ENCODE measurements at places on chromosomes 13 and 19.

DNA sequence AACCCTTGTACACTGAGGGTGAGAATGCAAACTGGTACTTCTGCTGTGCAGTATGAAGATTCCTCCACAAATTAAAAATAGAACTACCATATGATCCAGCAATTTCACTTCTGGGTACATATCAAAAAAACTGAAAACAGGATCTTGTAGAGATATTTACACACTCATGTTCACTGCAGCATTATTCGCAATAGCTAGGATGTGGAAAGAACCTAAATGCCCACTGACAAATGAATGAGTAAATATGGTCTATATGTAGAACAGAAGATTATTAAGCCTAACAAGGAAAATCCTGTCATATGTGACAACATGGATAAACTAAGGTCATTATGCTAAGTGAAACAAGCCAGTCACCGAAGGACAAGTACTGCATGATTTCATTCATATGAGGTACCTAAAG lies 304.7 kb downstream of the ENOX1 start:
- DNase-seq, result no peak

GRCh38 chr19:575527-576506 lies 3.4 kb downstream of the BSG start:
- peak; percentile 45 for DNase-seq

GRCh38 chr13:99332456-99332855 lies 25.3 kb upstream of the GPR183 start:
- DNase-seq, result no peak

DNA sequence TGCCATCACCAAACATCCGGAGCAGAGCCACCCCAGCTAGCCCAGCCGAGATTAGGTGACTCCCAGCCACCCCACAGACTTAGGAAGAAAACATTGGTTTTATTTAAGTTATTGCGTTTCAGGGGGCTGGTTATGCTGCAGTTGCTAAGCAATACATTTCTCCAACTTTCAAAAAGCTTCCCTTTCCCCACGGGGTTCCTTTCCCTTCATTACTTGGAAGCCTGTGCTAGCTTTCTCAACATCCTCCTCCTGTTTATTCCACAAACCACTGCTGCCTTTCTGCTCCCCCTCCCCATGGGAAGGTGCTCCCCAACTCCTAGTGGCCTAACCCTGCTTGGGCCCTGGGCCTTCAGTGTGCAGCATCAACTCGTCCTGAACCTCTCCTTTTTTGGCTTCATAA lies 52.6 kb downstream of the CDADC1 start:
- no peak for DNase-seq

DNA sequence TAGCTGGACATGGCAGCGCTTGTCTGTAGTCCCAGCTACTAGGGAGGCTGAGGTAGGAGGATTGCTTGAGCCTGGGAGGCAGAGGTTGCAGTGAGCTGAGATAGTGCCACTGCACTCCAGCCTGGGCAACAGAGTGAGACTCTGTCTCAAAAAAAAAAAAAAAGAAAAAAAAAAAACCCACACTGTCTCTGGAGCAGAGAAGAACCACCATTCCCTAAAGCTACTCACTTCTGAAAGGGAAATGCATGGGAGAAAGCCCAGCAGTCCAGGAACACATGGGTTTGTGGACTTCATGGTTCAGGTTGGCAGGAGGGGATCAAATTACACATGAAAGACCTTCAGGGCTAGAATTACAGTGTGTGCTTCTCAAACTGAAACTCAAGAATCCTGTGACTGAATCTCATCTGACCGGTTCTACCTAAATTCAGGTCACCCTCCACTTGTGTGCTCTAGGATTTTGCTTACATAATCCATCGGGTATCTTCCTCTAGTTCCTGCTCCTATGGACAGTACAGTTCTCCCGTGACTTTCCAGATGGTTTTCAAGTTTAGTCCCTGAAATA lies 30.2 kb upstream of the CPB2 start:
- no peak for DNase-seq

DNA sequence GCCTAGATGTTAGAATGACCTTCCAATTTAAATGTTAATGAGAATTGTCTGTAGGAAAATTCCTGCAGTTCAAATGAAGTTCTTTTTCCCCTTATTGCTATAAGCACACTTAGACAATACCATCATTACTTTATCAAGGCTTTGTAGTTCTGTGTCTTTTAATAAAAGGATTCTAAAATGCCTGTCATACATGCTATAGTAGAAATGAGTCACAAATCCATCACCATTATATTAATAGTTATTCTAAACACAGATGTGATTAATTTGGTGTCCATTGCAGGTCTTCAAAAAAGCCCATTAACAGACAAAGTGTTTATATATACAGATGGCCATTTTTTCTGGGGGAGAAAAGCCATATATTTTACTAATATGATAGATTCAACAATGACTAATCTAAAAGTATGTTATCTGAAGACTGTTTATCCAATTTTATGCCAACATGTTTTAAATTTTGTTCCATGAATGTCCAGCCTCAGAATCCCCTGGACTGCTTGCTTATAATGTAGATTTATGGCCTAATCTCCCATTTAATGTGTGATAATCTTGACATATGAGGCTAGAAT lies 1678.3 kb upstream of the PCDH20 start:
- DNase-seq, result no peak

DNA sequence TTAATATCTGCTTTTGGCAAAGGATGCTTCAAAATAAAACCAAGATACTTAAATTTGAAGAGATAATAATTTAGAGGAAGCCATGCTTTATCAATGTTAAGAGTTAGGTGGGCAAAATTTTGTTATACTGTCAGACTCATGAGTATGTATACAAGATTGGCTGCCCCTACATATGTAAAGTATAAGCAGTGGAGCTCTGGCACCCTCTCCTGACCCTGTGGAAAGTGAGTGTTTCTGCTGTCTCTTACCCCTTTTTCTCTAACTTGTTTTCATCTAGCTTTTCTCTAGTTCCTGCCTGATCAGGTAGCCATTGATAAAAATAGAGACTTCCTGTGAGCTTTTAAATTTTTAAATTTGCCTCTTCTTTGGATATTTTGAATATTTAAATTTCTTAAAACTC lies 710.9 kb upstream of the SPRY2 start:
- no peak for DNase-seq

GRCh38 chr19:5339950-5340636 lies 519 bp downstream of the PTPRS start:
- DNase-seq, result no peak

- DNase-seq, result no peak
Observed at GRCh38 chr19:50280074-50280473, 49.1 kb downstream of the KCNC3 start.

GRCh38 chr19:12782174-12782423 lies 6.7 kb upstream of the HOOK2 start:
- no peak for DNase-seq

DNA sequence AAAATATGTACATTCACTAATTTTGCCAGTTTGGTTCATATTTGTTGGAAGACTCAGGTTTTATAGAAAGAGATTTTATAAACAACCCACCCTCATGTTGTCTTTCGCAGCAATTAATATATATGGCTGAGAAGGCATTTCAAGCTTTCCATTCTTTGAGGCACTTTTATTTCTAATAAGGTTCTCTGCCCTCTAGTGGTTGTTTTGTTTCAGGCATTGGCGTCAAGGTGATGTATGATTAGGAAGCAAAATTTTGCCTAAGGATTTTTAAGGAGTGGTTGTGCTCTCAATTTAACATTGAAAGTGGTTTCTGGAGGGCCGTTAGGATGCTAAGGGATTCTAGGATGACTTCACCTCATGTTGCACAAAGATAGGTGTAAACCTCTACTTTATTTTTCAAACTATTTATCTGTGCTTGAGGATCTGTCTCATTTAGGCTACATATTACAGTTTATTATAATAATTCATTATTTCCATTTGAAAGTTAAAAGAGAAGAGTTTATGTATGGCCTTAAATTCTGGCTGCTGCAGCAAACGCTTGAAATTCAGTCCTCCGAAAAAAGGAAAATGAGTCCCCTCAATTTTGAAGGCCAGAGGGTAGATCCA lies 35.9 kb downstream of the OXGR1 start:
- DNase-seq, result peak; percentile 38

DNA sequence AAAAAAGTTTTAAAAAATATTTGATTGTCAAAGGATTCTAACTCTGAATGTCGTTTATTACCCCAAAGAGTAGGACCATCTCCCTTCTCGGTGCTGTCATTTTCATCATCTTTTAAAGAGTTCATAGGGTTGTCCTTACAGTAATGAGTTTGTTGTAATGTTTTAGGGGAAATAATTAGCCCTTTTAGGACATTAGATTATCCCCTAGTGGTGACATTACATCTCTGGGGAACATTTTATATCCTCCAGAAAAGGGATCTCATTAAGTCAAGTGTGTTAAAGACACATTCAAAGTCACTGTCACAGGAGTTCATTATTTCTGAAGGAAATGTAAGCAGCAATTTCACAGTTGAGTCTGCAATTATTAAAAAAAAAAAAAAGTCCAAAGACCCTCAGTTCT lies 99.3 kb upstream of the GJB6 start:
- DNase-seq, result no peak

DNA sequence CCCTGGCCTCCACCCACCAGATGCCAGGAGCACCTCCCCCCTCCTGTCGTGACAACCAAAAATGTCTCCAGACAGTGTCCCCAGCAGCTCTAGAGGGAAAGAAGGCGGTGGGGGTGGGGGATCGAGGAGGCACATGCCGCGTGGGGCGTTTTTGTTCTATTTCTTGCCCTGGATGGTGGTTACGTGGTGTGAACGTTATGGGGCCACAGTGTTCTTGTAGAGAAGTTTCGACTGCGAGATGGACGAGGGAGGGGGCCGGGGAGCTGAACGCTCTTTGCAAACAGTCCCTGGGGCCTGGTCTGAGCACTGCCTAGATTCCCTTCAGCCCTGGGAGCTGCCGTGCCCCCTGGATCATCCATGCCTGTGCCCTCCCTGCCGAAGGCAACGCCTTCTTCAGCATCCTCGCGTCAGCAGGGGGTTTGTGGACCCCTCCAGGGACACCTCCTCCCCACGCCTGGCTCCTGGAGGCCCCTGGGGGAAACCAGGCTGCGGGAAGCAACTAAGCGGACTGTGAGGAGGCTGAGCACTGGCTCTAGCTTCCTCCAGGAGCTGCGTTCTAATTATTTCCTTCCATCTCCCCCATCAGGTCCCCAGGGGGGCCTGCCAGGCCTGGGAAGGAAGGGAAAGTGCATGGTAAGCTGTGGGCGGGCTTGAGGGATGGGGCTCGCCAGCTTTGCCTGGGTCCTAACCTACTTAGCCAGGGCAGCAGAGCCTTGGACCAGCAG lies 131.5 kb downstream of the IER2 start:
- peak; percentile 17 for DNase-seq

DNA sequence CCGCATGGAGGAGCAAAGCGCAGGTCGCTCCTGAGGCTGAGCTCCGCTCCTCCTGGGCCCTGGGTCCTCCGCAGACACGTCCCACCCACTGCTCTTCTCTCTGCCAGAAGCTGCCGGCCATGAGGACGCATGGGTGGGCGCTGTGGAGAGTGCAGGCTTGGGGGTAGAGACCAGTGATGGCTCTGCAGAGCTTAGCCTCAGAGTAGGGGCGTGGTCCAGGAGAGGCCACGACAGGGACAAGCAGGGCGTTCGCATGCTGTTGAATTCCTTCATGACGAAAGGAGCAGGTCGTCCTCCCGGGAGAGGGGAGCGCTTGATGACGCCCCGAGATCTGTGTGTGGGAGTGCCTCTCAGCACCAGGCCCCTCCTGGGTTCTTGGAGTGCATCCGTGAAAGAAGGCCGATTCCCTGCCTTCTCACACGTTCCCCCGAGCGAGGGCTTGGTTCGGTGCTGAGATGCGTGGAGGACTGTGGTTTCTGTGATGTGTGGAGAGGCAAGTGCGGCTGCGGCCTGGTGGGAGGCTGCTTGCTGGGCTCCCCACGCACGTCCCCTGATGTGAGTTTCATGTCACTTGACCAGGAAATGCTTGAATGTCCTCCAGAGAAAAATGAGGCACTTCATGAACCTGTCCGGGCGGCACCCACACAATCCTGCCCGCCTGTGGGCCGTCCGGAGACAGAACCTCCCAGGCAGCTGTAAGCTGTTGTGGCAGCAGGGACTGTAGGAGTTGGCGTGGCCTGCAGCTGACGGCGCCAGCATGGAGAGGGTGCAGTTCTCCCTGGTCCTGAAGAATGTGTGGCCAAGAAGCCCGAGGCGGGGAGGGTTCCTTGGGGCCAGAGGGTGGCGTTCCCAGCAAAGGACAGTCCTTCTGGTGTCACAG lies 4.5 kb downstream of the SF3A2 start:
- peak; percentile 27 for DNase-seq

DNA sequence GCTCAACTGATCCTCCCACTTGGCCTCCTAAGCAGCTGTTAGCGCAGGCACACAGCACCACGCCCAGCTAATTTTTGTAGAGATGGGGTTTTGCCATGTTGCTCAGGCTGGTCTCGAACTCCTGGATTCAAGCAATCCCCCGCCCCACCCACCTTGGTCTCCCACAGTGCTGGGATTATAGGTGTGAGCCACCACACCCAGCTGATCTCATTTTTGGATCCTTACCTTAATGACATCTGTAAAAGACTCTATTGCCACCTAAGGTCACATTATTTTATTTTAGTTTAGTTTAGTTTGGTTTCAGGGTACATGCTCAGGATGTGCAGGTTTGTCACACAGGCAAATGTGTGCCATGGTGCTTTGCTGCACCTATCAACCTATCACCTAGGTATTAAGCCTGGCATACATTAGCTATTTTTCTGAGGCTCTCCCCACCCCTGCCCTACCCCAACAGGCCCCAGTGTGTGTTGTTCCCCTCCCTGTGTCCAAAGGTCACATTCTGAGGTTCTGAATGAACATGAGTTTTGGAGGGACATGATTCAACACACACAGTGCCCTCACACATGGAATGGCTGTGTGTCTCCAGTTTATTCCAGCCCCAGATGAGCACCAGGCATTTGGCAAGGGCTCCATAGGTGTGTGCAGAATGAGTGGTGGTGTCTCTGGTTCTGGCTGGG lies 1.3 kb downstream of the OR10H5 start:
- no peak for DNase-seq

DNA sequence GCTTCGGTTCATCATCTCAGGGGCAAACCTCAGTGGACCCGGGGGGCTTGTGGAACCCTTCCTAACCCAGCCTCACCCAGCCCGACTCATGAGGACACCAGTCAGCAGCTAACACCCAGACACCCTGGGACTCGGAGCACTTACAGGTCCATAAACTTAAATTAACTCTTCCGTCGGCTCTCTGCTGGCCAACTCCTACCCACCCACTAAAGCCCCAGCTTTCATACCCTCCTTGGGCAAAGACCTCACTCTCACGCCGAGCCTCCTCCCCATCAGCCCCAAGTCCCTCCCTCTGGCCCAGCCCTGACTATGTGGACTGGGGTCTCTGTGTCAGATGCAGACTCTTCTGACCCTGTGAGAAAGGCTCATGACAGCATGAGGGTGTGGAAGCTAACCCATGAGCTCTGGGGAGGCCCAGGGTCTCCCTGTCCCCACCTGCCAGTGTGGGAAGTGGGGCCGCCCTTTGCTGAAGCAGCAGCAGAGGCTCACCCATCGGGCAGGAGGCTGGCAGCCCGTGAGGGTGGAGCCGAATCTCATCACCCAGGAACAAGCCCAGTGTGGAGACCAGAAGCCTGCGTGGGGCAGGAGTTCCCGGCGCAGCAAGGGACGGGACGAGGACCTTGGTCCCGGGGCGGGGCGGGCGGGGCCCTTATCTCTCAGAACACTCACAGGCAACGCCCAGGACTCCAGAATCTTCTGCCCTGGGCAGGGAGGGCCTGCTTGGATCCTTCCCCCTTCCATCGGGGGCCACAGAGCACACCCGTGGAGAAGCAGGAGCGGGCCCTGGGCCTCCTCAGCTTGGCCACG lies 19.8 kb downstream of the TCF3 start:
- DNase-seq, result no peak

GRCh38 chr19:16915135-16915534 lies 26.3 kb downstream of the F2RL3 start:
- DNase-seq, result no peak
